ENCODE measurements at places on chromosomes 2 and 18. TPM values are rescaled to one million over a fixed set of nuclear protein-coding genes. Genes with fewer than 3 reads are reported as not detected.

The FBXO11 gene
- 107 TPM for total RNA-seq

The ZBTB7C gene
- total RNA-seq, result not detected

The LIMS2 gene
- total RNA-seq, result 4.2 TPM

The ELOA2 gene
- total RNA-seq, result not detected

The IMMT gene
- 66.0 TPM for total RNA-seq

The NMUR1 gene
- not detected for total RNA-seq

DNA sequence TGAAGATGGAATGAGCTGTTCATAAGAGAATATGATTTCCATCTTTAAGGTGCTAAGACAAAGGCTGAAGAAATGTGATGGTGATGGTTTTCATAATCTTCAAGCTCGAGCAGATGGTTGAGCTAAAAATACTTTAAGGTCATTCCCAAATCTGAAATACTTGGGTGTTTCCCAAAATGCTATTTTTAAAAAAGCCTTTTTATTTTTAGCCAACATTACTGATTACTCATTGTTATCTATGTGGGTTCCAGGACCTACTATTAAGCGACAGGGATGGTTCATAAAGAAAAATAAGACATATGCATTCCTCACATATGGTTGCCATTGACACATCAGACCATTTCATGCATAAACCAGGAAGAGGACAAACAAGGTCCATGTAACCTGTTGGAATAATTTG is 298.5 kb downstream of the PLCL1 start:
- DNase-seq, result no peak

DNA sequence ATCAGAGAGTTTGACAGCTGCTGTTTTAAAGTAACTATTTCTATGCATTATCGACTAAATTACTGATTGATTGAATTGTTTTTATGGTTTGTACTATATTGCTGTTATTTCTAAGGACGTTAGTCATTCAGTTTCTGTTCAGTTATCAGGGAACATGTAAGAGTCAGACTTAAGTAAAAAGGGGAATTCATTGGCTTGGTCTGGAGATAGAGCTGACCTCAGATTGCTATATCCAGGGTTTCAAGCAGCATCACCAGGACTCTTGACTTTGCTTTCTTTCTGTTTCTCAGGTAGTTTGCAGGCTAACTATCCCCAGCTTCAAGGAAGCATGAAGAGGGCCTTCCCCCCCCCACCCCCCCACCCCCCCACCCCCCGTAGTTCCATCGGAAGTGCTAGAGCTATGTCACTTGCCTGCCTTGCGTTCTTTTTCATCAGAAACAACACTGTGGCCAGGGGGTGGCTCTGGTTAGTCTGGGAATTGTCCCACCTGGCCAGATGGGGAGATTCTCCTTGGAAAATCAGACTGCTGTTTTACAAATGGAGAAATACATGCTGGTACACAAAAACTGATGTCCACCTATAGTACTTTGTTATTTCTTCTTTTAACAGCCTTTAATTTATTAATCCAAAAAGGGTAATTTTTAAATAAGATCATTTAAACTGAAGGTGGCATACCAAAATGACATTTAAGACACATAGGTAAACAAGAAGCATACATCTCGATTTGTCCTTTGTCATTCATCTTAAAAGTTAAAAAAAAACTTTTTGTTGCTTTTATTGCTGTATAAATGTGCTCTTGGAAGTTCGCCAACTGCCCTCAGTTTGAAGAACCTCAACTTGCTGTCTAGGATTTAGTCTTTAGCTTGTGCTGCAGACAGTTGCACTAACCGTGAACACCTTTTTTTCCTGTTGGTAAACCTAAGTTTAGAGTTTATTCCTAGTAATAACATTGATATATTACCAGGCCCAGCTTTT is 9.4 kb downstream of the SMAD4 start:
- DNase-seq, result no peak

DNA sequence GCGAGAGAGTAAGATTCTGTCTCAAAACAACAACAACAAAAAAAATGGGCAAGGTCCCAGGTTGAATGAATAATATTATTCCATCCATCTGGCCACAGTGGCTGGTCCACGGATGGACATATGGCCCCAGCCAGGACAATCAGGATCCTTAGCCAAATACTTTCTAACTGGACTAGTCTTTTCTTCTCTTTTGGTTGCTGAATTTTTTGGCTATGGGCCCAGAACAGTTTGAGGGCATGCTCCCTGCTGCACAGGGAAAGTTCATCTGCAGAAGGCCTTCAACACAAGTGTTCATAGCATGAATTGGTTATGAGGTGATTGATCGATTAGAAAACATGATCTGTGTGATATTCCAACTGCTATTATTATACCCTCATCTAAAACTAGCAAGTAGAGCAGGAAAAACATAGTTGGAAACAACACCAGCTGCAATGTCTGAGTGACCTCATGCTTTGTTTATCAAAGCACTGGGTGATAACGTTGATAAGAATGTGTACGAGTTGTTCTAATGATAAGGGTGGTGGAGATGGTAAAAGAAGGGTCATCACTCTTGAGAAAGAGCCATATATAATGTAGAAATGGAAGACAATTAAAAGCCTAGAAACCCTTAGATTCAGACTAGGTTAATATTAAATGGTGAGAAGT is 47.8 kb upstream of the RNF103 start:
- DNase-seq, result no peak

- no peak for DNase-seq
Observed at GRCh38 chr2:197517150-197517549, 1.3 kb downstream of the MOB4 start.

- DNase-seq, result no peak
Observed at GRCh38 chr2:235066895-235067294, 115.1 kb downstream of the SH3BP4 start.

DNA sequence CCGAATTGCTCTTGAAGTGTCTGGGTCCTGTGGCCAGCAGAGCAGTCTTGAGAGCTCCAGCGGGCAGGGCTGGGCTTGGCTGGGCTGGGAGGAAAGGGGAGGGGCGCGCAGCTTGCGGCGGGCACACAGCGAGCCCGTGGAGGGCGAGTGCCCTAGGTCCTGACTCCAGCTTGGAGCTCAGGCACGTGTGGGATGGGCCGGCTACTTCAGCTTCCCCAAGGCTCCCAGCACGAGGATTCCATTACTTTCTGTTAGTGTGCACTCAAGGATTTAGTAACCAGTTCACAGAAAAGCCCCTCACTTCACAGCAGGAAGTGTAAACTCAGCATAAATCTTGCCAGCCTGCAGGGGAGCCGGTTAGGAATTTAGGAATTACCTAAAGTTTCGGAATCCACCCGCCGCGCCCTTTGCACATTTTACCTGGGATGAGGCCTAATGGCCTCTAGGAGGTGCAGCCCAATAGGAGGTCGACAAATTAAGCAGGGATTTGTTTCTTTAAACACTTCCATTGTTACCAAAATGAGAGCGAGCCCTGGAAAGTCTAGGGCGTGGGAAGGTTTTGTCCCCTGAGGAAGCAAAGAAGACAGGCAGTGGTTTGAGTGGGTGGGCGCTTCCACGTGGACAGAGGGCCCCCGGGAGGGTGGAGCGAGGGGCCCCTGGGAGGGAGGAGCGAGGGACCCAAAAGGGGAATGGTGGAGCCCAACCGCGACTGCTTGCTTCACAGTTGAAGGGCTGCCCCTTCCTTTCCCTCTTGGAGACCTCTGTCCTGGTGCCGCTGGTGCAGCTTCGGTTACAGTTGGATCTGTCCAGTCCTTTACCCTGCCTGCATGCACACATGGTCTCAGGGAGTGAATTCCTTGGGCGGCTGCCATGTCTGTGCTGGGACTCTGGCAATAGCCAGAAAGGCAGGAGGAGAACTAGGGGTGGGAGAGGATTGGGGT is 93.3 kb downstream of the CTAGE1 start:
- no peak for DNase-seq

DNA sequence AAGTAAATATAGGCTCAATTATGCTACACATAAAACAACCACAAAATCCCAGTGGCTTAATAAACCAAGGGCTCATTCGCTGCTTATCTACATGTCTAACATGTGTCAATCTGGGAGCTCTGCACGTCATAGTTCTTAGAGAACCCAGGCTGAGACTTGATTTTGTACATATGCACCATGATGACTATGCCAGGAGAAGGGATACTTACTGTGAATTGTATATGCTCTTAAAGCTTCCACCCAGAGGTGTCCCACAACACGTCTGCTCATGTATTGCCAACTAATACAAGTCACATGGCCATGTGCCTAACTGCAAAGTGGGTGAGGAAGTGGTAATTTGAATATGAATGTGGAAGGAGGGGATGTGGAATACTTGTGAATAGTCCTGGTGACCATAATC is 262.1 kb downstream of the CPS1 start:
- no peak for DNase-seq

DNA sequence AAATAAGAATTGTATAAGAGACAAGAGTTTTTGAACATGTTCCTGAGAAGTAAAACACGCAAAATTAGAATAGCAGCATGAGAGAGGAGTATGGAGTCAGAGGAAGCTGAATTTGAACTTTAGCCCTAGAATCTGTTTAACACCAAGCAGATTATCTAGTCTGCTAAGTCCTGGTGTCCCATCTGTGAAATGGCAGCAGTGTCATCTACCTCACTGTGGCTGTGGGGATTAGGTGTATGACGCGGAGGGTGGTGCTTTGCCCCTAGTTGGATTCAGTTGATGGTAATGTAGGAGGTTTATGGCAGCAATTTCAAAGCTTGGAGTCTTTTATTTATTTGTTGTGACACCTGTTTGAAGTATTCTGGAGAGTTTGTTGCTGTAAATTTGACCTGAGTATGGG is 79.2 kb downstream of the ZNF532 start:
- DNase-seq, result no peak

GRCh38 chr2:237791977-237792727 is 6.4 kb upstream of the RBM44 start:
- DNase-seq, result no peak

- DNase-seq, result no peak
Observed at GRCh38 chr2:126663184-126663963, 7.4 kb downstream of the GYPC start.

DNA sequence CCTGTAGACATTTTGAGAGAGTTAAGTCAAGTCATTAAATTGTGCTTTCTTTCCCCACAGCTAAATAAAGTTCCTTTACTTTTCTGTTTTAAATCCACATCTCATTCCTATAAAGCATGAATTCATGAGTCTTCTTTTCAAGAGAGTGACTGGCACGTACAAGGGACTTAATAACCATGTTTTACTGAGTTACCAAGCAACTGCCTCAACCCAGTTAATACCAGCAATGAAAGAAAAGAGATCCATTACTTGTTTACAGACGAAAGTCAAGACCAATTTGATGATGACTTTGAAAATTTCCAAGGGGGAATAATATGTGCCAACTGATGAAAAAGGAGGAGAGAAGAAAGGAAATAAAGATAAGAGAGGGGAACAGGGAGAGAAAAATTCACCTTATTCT is 1082.5 kb upstream of the GYPC start:
- DNase-seq, result no peak

GRCh38 chr2:121289271-121289670 is 4.3 kb upstream of the TFCP2L1 start:
- DNase-seq, result no peak

- DNase-seq, result no peak
Observed at GRCh38 chr18:78001811-78002210, 752.2 kb downstream of the GALR1 start.

- peak; percentile 55 for DNase-seq
Observed at GRCh38 chr2:55047677-55048299, 2.5 kb downstream of the RTN4 start.

DNA sequence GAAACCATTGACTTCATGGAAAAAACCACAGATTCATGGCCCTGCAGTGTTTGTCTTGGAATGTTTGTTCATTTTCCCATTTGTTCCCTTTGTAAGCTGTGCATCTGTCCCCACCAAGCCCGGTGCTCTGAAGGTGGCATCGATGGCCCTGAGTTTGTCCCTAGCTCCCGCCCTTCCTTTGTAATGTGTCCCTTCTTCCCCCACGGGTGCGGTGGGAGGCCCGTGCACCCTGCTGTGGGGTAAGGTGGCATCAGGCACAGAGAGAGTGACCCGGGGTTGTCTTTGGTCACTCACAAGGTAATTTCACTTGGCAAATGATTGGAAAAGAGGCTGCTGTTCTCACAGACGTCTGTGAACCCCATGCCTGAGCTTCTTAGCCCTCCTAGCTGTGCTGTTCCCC is 28.7 kb downstream of the KLHL29 start:
- no peak for DNase-seq

DNA sequence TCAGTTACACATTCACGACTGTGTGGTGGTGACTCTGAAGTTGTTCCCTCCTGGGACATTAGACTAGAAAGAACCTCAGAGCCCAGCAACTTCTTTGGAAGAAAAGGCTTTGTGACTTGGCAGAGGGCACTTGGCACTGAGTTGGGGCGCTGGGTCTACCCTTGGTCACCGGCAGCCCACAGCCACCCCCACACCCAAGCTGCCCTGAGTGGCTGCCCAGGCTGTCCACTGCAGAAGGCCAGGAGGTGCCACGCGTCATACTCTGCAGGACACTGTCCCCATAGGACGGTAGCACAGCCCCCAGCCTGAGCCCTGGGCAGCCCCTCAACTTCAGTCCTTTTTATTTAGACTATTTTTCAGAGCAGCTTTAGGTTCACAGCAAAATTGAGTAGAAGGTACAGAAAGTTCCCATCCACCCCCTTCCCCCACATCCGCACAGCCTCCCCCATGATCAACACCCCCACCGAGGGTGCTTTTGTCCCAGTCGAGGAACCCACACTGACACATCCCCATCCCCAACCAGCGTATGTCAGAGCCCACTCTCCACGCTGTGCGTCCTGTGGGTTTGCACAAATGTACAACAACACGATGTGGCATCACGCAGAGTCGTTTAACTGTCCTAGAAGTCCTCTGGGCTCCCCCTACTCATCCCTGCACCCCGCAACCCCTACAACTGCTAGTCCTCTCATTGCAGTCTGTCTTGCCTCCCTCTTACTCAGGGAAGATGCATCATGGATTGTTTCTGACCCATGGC is 1.1 kb downstream of the PRLH start:
- DNase-seq, result no peak

GRCh38 chr2:131093696-131094462 is 619 bp upstream of the FAM168B start:
- no peak for DNase-seq

GRCh38 chr18:79069717-79070151 is 540 bp downstream of the ATP9B start:
- no peak for DNase-seq

DNA sequence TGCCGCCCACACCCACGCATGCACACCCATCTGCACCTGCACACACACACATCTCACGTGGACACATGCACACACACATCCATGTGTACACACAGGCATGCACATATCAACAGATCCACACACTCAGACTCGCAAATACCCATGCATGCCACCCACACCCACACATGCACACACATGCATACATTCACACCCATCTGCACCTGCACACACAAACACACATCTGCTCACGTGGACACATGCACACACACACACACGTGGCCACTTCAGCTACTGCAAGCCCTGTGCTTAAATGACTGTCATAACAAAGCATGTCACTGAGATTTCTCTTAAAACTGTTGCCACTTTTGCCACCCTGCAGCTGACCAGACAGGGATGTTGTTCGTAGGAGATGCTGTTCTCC is 186.6 kb downstream of the SNTG2 start:
- no peak for DNase-seq

- DNase-seq, result no peak
Observed at GRCh38 chr2:20186078-20186854, 38.7 kb downstream of the SDC1 start.

Data from B cell (primary cell).